ENCODE measurements at places on chromosomes 5 and 9.
A peak's percentile ranks its signal among the peaks of the same experiment; 100 is the strongest.

GRCh38 chr5:138602371-138603000 lies 27.3 kb upstream of the HSPA9 start:
- DNase-seq, result no peak

DNA sequence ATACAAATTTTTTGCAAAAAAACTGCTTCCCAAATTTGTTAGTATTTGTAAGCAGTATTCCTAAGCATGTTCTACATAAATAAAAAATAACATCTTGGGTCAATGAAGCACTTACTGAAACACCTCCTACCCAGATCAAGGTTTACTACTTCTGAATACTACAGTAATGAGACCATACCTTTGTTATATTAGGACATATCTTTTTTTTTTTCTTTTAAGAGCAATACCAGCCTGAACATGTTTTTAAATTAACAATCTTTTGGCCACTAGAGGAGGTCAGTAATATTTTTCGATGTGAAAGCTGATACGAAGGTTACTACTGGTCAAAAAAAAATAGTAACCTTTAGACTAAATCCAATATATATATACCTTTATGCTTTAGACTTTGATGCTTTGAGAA lies 72.7 kb downstream of the CERT1 start:
- no peak for DNase-seq

- DNase-seq, result no peak
These were observed 146.5 kb downstream of the SPATA31D1 start for GRCh38 chr9:82135106-82135505.

DNA sequence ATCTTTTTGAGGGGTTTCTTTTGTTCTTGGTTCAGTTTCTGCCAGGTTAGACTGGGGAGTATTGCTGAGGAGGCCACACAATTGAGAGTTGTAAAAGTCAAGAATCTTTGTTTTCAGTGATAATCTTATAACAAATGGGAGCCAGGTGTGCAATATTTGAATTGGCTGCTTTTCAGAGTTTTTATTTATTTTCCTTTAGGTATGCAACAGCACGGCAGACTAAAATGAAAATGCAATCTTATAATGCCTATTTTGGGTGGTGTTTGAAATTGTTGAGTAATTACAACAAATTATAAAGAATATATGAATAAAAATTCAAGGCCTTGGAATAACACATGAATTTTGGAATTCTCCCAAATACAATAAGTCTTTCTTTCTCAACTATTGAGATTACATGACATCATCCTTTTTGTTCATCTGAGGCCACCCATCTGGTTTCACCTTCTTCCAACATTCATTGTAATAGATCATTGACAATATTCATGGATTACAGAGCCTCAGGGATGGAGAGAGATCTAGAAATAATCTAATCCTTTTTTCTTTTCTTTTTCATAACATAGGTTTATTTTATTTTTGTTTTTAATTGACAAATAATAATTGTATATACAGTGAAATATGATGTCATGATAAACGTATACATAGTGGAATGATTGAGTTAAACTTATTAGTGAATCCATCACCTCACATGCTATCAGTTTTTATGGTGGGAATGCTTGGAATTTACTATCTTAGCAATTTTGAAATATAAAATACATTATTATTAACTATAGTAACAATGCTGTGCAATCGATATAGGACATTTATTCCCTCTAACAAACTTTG lies 1061.0 kb downstream of the NR2F1-AS1 start:
- no peak for DNase-seq

GRCh38 chr5:74560245-74560644 lies 80.3 kb downstream of the ENC1 start:
- no peak for DNase-seq

DNA sequence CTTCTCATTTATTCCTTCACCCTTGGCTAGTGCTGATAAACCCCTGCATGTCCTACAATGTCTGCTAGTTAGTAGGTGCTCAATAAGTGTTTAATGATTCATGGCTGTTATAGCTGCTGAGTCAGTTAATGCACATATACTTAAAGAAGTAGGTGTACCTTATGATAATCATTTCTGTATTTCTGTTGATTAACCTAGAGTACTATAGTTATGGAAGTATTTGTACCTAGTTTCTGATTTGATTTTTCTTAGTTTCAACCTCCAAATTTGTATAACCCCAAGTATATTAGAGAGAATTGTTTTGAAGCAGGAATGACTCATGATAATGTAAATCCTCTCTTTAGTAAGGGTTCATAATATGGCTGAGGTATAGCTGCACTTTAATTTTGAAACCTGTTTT lies 8.9 kb downstream of the SMAD5 start:
- DNase-seq, result no peak

DNA sequence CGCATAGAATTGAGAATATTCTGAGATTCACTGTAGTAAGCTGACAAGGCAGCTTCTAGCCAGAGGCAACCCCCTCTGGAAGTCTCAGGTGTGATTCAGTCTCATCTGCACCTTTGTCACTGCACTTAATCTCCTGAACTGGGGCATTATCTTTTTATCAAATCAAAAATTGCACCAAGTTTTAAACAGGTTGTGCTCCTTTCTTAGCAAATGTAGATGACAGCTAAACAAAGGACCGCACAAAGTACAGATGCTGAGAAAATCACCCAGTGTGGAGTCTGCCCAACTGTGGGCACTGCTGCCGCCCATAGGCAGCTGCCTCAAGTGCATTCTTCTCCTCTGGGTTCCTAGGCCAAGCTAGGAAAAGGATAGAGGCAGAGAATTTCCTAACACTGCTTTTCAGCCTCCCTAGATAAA lies 51.1 kb downstream of the STARD4 start:
- peak; percentile 60 for DNase-seq

- no peak for DNase-seq
These were observed 1.1 kb downstream of the ELOVL7 start for GRCh38 chr5:60842871-60843385.

GRCh38 chr5:68071736-68072135 lies 143.8 kb upstream of the PIK3R1 start:
- DNase-seq, result no peak

DNA sequence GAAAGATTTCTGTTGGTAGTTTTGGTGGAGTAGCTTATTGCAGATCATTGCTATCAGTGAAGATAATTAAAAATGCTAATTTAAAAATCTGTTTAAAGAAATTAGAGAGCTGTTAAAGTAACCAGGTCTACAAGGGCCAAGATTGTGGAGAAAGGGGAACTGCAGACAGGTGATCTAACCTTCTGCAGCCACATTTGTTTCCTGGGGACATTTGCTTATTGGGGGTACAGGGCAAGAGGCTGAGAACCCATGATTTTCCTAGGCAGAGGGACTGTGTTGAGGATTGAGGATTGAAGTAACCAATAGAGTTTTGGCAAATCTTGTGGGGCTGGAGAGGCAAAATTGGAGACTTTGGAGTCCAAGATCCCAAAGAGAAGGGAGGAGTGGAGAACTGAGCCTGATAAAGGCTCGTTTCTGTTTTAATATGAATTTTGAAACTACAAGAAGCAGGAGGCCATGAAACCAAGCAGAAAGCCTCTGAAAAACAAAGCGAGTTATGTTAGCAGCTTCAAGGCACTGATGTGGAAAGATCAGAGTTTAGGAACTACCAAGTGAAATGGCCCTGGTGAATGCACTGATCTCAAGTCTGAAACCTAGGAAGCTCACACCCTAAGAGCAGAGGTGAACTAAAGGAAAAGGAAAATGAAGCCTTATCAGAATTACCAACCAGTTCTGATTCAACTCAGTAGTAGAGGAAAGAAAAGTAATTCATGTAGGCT lies 219.8 kb upstream of the C9orf72 start:
- DNase-seq, result no peak

DNA sequence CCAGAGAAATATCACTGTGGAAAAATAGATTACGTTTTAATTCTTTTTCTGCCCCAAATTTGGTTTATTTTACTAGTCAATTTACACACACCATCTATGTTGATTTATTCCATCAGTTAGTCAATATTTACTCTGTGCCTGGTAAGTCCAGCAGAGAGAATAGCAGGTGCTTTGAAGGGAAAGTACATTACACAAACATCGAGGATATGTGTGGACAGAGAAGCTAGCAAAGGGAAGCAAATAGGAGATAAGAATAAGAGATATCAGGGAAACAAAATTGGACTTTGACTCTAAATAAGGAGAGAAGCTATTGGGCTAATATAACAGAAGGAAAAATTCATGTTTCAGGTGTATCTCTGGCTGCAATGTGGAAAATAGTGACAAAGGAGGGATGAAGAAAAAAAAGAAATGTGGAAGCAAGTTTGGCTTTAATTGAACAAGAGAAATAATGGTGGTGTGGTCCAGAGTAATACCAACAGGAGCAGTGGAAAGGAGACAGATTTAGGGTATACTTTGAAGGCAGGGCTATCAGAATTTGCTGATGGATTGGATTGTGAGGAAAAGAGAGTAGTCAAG lies 587.7 kb upstream of the CDH6 start:
- no peak for DNase-seq

DNA sequence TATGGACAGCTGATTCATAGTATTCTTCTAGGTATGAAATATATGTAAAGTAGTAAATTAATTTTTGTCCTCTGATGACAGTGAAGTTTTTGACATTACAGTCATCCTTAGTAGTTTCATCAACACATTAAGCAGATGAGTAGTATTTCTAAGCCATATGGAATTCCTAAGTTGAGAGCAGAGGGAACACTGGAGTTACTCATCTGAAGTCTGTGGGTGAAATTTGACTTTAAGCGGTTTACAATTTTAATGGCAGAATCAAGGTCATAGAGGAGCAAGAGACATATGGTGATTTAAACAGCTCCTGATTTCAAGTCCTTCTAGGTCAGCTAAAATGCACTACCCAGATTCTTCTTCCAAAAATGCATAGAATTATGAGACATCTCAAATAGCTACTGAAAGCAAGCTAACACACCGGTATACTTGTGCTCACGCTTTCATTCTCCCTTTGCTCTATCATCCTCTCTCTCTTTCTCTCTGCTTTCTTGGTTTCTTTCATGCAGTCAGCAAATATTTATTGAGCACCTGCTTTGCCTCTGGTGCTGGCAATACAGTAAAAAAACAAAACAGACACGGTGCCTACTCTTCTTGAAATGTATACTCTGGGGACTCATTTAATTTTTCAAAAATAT lies 235.9 kb downstream of the FER start:
- DNase-seq, result peak; percentile 17

- no peak for DNase-seq
These were observed 316.3 kb downstream of the FAM170A start for GRCh38 chr5:119945691-119946090.

DNA sequence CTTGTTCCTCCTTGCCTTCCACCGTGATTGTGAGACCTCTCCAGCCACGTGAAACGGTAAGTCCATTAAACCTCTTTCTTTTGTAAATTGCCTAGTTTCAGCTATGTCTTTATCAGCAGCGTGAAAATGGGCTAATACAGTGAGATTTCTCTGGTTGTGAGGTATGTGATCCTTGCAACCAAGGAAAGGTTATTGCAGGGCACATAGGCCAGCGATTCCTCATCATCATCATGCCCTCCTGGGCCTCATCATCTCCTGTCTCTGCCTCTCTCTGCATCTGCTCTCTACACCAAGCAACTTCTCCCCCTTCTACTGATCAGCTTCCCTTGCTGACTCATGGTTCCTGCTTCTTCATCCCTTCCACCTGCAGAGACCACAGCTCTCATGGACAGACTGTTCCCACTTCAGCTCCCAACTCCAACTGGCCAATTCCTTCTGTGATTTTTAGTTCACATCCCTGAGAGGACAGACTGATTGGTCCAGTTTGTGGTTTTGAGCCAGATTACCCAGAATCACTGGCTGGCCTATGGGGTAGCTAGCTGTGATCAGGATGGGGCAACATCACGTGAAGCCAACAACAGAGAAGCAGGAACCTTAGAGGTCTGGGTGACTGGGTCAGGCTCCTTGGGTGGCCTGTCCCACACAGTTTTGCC lies 53.1 kb downstream of the LIX1 start:
- no peak for DNase-seq

- DNase-seq, result no peak
These were observed 98.1 kb upstream of the SV2C start for GRCh38 chr5:75985077-75985476.

- DNase-seq, result no peak
These were observed 9.0 kb upstream of the RNU6ATAC start for GRCh38 chr9:134173127-134174072.

GRCh38 chr5:107532169-107532878 lies 138.4 kb downstream of the EFNA5 start:
- no peak for DNase-seq

DNA sequence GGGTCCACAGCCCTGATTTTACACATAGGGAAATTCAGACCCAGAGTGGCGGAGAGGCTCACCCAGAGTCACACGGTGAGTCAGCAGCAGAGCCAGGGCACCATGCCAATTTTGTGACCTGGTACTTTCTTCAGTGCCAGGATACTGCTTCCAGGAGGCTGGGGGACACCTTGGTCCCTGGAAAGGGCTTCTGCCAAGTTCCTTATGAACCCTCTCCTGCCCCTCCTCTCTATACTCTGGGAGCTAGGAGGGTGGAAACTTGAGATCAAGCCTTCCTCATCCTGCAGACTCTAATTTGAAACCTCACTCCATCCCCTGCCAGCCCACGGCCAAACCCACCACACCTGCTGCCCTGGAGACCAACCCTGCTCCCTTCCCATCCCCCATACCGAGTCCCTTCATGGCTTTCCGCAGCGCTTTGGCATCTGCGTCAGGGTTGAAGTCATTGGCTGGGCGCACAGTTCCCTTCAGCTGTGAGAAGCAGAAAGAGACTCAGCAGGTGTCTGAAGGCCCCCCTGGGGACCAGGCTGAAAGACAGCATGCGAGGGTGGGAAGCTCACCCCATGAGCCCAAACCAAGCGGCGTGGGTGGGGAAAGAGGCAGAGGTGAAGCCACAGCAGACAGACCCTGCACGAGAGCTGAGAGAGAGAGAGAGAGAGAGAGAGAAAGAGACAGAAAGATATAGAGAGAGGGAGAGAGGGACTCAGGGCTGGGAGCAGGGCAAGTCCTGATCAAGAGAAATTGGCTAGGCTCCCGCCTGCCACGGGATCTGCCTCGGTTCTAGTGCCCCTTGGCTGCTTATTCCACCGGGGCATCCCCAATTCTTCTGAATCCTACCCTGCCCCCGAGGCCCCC lies 33.5 kb downstream of the ANXA6 start:
- DNase-seq, result no peak

- no peak for DNase-seq
These were observed 116.0 kb downstream of the PSD2 start for GRCh38 chr5:139911425-139912120.

DNA sequence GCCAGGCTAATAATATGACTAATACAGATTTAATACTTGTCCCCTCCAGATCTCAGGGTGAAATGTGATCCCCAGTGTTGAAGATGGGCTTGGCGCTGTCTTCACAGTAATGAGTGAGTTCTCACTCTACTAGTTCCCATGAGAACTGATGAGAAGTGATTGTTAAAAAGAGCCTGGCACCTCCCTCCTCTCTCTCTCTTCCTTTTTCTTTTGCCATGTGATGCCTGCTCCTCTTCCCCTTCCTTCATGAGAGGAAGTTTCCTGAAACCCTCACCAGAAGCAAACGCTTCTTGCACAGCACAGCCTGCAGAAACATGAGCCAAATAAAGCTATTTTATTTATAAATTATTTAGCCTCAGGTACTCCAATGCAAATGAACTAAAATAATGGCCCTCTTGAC lies 55.2 kb downstream of the GLDC start:
- DNase-seq, result no peak

- DNase-seq, result peak; percentile 98
These were observed 50.9 kb downstream of the MVB12B start for GRCh38 chr9:126377536-126377935.
